ENCODE measurements at places on chromosomes 2 and 18.

GRCh38 chr18:79765491-79766245 is 32.1 kb upstream of the KCNG2 start:
- DNase-seq = no peak

DNA sequence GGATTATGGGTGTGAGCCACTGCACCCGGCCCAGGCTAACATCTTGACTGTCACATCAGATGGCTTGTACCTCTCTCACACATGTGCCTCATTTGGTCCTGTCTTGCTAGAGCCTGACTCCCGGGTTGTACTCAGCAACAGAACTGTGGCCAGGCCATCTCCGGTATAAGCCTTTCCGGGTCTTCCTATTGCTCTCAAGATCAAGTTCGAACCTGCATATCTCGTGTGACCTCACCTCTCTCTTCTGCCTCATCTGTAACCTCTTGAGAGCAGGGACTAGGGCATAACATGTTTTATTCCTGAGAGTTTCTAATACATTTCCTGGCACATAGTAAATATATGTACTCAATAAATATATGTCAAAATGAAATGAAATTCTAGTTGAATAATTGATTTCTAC is 114.0 kb downstream of the ACAA2 start:
- no peak for DNase-seq

GRCh38 chr2:32958821-32959220 is 12.1 kb downstream of the LTBP1 start:
- DNase-seq = no peak

GRCh38 chr2:240760576-240761246 is 59.3 kb downstream of the KIF1A start:
- no peak for DNase-seq

GRCh38 chr2:136215908-136216472 is 98.0 kb upstream of the CXCR4 start:
- no peak for DNase-seq

DNA sequence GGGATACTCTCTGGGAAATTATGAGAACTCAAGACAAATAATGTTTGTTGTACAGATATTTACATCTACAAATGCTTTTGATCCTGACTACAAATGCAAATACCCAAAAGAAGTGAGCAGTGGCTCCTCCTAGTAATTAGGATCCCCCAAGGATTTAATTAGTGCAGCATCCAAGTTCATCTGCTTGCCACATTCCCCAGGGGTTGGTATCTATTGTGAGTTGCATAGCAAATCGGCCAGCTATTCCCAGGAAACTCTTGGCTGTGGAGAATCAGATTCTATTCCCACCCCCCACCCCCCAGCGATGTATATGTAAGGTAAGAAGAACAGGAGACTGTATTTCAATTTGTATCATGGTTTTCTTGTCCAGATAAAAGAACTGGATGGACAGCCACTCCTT is 725.1 kb upstream of the CDH7 start:
- no peak for DNase-seq

- DNase-seq = no peak
Observed at GRCh38 chr2:196610796-196611195, 28.7 kb upstream of the CCDC150 start.

DNA sequence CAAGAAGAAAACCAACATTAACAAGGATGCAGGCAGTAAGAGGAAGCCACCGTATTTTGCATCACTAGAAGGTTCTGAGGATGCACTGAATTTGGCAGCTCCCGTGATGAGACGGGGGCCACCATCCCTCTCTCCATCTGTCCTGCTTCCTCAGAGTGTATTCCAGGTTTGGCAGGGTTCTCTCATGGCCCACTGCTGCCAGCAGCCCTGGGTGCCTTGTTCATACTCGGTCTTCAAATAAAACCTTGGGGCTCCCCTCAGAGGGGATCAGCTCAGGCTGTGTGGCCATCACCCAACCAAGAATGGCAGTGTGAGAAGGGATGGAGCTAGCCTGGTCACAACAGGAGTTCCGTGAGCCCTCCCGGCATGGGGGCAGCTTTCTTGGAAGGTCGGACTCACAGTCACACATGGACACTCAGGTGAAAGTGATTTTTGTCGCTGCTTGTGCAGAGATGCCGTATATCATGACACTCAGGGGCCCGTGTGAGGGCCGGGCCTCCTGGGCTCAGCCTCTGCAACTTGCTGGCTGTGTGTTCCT is 12.8 kb upstream of the MBP start:
- no peak for DNase-seq

GRCh38 chr2:199929262-199929661 is 18.2 kb downstream of the C2orf69 start:
- DNase-seq = no peak

- no peak for DNase-seq
Observed at GRCh38 chr2:206836722-206837121, 71.3 kb downstream of the FASTKD2 start.

DNA sequence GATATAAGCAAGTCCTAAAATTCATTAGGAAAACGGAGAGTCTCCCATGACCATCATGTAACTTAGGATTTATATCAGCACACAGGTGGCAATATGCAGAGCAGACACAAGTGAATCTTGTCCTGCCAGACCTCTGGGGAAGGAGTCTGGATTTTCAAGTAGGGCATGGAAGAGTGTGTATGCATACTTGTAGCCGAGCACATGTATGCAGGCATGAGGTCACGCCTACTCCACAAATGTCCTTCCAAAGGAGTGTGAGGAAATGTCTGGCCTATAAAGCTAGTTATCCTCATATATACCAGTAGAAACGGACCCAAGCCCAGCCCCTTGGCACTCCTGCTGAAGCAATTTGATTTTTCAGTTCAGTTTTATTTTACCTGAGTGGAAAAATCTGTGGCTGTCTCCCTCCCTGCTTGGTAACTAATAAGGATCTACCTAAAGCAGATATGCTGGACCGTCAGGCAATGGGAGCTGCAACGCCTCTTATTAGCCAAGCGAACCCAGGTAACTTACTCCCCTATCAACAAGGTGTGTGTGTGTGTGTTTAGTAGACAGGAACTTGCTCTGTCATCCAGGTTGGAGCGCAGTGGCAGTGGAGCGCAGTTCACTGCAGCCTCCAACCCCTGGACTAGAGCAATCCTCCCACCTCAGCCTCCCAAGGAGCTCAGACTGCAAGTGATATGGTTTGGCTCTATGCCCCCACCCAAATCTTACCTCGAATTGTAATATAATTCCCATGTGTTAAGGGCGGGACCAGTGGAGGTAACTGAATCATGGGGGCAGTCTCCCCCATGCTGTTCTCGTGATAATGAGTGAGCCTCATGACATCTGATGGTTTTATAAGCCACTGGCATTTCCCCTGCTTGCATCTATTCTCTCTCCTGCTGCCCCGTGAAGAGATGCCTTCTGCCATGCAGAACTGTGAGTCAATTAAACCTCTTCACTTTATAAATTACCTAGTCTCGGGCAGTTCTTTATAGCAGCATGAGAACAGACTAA is 2.8 kb downstream of the STAT1 start:
- no peak for DNase-seq

GRCh38 chr18:10015941-10016819 is 102.4 kb downstream of the VAPA start:
- DNase-seq = no peak

- no peak for DNase-seq
Observed at GRCh38 chr2:17590342-17590911, 49.9 kb downstream of the VSNL1 start.

- DNase-seq = no peak
Observed at GRCh38 chr2:231181860-231182512, 16.4 kb upstream of the ARMC9 start.

- DNase-seq = no peak
Observed at GRCh38 chr2:173431191-173431590, 76.5 kb downstream of the CDCA7 start.

DNA sequence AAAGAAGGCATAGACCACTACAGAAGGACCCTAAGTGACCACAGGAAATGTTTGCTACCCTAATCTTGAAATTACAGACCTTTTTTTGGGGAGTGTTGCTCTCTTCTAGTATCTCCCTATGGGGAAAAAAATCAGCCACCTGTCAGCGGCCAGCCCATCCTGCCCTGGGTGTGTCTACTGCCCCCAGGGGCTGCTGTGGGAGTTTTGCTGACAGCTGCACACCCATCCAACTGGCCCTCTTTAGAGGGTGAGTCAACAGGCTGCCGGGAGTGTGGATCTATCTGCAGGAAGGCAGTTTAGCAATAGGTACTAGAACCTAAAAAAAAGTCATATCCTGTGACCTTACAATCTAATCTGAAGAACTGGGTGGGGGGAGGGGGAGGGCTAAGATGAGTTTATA is 796 bp upstream of the DYSF start:
- no peak for DNase-seq

DNA sequence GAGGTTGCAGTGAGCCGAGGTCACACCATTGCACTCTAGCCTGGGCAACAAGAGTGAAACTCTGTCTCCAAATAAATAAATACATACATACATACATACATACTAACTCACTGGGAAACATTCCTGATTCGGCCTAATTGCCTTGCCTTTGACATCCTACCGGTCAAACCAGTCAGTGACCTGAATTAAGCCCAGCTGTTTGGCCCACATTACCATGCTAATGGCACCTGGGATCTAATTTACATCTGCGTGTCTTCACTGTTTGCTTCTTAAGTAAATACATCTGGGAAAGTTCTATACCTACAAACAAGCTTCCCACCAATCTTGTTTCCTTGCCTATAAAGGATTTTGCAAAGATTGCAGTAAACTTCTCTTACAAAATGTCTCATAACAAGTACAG is 230.2 kb upstream of the ZC3H15 start:
- no peak for DNase-seq

GRCh38 chr2:127053731-127054603 is 53.0 kb downstream of the BIN1 start:
- DNase-seq = peak; percentile 36

GRCh38 chr18:32096946-32097345 is 5.3 kb downstream of the RNF138 start:
- DNase-seq = no peak

Measured in left hindlimb (tissue), 1 donor.